Dermis blood vessel endothelial cell (primary cell): ENCODE measurements at places on chromosomes 16 and 17. TPM values are rescaled to one million over a fixed set of nuclear protein-coding genes. Genes with fewer than 3 reads are reported as not detected.

- DNase-seq: no peak
These were observed 39.2 kb downstream of the ITGAM start for GRCh38 chr16:31298958-31299357.

Gene SLC26A11
- total RNA-seq: 13.3 and 14.8 TPM in 2 replicates

DNA sequence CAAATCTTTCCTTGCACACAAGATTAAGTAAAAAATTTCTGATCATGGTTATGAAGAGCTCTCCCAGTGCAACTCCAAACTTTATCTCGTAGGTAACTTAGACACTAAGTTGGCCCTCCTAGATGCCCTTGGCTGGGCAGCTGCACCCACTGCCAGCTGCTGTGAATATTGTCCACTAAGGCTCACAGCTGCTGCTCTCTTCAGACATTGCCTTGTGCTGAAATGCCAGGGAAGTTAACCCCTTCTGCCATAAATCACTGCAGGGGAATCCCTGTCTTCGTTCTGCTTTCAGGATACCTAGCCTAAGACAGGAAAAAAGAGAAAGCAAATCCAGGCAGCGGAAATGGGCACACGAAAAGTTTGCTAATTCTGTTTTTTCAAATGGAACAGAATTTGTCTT, 106.4 kb downstream of the IRX5 start:
- no peak for DNase-seq

Gene DDX52
- total RNA-seq: 40.0 and 41.0 TPM in 2 replicates

DNA sequence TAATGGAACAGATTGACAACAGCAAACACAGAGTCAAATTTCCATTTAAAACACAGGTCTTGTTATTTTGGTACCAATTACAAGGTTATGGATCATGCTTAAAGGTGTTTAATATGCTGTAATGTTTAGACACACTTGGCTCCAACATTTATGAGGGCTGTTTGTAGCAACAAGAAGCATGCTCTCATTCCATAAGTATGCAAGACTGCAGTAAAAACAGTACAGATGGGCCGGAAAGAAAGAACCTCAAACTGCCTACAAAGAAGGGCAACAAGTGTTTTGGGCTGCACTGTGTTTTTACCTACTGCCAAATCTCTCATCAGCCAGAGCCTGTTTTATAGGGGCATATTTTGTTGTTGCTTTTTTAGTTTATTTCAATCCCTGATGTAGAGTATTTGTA, 100.5 kb upstream of the HS3ST3A1 start:
- no peak for DNase-seq

DNA sequence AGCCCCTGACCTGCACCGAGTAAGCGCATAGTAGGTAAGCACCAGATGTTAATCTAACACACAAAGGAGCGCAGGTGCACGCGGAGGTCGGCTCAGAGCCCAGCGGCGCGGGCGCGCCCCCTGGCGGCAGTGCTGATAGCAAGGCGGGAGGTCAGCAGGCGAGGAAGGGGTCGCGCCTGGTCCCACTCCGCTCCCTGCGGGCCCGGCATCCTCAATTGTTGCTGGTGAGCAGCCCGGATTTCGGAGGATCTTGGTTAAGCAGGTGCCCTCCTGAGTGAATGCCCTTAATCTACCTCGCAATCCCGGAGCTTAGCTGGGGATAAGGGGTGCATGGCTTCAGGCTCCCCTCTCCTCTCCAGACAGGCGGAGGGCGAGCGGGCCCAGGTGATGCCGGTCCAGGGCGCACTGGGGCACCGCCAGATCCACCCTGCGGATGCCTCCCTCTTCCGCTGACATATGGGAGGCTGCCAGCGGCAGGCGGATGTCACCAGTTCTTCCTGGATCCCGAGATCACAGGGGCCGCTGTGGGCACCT, 4.0 kb upstream of the WNT3 start:
- DNase-seq: peak; percentile 19

DNA sequence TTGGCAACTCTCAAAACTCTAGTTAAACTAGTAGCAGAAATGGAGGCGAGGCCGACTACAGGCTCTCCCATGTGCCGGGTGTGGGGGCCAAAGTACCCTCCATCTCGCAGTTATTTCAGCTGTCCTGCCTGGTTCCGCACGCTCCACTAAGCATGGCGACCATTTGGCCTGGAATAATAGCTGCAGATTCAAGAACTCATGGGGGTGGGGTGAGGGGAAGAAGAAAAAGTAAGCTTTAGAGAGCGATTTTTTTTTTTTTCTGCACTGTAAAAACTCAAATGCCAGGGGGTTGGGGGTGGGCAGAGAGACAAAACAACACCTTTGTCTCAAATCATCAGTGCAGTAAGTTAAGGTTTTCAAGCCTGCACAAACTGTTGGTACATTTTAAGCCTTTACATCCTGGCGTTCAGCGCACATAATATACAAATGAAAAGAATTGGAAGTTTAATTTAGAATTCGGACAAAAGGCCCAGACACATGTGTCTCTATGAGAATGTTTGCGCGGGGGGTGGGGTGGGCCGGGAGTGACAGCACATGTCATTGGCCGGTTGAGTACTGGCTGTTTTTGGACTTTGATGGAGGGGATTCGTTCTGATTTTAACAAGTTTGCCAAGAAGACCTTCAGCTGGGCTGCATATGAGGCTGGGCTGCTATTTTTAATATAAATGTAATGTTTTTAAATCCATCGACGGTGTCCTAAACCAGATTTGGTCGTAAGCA, 694.7 kb upstream of the SALL1 start:
- no peak for DNase-seq

Gene LDHD
- total RNA-seq: 1.7 and 2.1 TPM in 2 replicates

- DNase-seq: no peak
These were observed 6.0 kb downstream of the HAGHL start for GRCh38 chr16:732936-733335.

- no peak for DNase-seq
These were observed 4.6 kb downstream of the CNGB1 start for GRCh38 chr16:57966204-57966771.

Gene ABI3
- total RNA-seq: 12.9 and 21.7 TPM in 2 replicates

DNA sequence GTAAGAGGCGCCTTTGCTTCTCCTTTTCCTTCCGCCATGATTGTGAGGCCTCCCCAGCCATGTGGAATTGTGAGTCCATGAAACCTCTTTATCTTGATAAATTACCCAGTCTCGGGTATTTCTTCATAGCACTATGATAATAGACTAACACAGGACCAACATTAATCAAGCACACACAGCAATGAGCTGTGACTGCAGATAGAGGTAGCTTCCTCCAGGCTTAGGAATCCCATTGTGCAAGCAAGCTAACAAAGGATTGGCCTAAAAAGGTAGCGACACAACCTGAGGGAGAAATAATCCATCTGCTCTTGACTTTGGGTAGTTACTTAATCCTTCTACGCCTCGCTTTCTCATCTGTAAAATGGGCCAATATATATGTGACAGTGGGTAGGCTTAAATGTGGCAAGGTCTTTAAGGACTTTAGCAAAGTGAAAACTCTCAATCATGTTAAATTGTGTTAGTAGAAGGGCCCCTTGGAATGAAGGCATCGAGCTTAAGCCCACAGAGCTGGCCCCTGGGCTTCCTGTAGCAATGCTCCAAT, 393.6 kb downstream of the SOX9 start:
- DNase-seq: no peak

GRCh38 chr16:84048871-84049270, 6.3 kb upstream of the SLC38A8 start:
- no peak for DNase-seq

- no peak for DNase-seq
These were observed 7.2 kb upstream of the ADGRG3 start for GRCh38 chr16:57660715-57661463.

- no peak for DNase-seq
These were observed 26.2 kb upstream of the NGFR start for GRCh38 chr17:49468811-49469385.
